ENCODE measurements at places on chromosomes 12 and 14.
A peak's percentile ranks its signal among the peaks of the same experiment; 100 is the strongest.

GRCh38 chr12:32423559-32423958, 24.2 kb downstream of the FGD4 start:
- DNase-seq, result no peak

DNA sequence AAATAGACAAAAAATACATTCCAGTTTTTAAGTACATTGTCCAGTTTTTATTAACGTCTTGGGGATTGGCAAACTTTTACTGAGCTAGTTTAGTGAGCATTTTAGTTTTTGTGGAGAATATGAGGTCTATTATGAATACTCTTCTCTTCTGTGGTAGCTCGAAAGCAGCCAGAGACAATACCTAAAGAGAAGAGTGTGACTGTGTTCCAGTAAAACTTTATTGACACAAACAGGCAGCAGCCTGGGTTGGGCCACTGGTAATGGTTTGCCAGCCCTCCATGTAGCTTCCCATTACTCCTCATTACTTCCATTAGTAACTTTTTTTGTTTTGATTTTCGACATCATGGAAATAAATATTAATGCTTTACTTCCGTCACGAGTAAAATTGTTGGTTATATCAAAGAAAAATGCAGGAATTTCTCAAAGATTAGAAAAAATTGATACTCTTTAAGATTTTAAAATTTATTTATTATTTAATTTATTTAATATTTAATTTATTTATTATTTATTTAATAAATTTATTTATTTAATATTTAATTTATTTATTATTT, 19.6 kb downstream of the RMST start:
- DNase-seq, result peak; percentile 44

- DNase-seq, result no peak
Measured at GRCh38 chr14:63614679-63615363, 26.9 kb downstream of the WDR89 start.

GRCh38 chr12:15662303-15662980, 126.7 kb downstream of the EPS8 start:
- no peak for DNase-seq

- DNase-seq, result no peak
Measured at GRCh38 chr12:116043659-116044535, 233.6 kb downstream of the MED13L start.

DNA sequence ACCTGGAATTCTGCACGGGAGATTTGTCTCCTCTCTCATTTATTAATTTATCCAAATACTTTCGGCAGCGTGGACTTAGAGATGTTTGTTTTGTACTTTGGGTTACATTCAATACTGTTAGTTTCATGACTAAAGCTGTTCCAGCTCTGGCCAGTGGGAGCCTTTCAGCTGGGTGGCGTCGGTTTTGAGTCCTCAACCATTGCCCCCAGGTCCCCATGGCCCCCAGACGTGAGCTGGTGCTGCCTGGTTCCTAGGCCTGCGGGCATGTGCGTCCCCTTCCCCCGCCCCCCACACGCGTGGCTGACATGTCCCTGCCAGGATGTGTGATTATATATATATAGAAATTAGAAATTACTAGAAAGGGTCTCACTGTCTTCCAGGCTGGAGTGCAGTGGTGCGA, 48.2 kb downstream of the KIF26A start:
- no peak for DNase-seq

- DNase-seq, result peak; percentile 55
Measured at GRCh38 chr14:78448164-78449094, 278.3 kb downstream of the NRXN3 start.

DNA sequence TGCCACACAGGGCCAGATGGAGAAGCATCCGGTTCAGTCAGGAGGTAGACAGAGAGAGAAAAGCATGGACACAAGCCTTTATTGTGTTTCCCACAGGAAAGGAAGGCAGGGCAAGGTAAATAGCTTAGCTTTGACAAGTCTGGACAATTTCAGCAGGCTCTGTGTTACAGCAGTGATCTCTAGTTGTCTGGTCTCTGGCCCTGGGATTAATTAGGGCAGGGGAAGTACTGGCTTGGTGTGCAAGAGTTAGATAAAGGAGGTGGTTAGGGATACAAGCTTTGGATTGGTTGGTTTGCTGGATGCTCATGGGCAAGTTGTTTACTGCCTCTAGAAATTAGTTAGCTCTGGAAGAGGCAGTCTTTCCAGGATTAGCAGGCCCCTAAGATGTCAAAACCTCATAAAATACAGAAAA, 15.1 kb upstream of the NGDN start:
- no peak for DNase-seq

GRCh38 chr12:124750149-124750656, 113.5 kb downstream of the SCARB1 start:
- DNase-seq, result no peak

DNA sequence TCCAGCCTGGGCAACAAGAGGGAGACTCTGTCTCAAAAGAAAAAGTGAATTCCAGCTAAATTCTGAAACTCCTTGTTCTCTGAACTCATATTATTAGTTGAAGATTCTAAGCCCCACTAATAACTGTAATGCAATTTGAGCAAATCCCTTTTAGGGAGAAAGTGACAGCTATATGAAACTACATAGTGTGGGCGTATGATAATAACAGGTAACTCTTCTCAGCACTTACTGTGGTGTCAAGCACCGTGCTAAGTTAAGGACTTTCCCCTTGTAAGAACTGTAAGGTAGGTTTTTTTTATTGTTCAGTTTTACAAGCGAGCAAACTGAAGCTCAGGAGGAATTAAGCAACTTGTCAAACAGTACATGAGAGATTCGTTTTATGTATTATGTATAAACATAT, 5.4 kb downstream of the ANKRD13A start:
- no peak for DNase-seq

DNA sequence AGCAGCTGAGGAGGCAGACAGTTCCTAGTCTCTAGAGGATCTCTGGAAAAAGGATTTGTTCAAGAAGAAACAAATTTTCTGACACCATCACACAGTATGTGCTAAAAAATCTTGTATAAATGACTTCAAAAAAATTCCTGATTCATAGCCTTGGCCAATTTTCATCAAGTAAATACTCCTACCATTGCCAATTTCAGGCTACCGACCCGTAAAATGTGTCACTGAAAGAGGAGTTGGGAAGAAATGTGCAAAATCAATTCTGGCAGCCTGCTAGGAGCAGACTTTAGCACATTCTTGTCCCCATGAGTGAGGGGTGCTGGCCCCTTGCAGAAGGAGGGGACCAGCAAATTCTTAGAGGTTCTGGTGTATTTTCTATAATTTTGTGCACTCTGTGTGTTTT, 109.4 kb downstream of the TMEM30B start:
- DNase-seq, result no peak

GRCh38 chr12:58066296-58066695, 124.9 kb downstream of the ATP23 start:
- no peak for DNase-seq

GRCh38 chr14:33057585-33057984, 118.9 kb downstream of the NPAS3 start:
- peak; percentile 43 for DNase-seq

DNA sequence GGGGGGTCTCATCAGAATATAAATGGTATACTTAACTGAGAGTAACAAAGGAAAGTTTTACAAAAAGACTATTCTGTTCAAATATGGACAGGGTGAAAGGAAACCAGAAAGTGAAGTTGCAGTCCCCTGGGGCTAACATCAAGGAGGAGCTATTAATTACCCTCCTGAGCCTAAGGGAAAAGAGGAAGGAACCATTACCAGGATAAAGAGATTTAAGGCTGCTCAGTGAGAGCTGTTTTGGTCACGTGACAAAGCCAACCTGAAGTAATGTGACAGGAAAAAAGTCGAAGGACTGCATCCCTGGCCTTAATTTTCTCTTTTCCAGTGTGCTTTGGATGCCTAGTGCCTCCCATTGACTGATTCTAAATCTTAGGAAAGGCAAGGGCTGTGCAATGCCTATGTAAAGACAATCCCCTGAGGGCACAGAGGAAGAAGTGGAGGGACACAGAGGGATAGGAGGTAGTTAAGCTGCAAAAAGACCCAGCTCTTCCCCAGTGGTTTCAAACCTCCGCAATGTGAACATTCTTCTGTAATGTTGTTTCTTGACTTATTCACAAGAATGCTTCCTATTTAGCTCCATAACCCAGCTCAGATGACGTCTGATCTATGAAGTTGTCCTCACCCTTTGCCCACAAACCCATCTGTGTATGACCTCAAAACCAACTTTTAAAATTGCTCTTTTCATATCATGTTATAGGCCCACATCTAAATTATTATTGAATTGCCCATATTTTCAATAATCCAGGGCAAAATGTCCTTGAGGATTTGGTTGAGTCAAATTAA, 187.7 kb upstream of the DCN start:
- DNase-seq, result no peak

DNA sequence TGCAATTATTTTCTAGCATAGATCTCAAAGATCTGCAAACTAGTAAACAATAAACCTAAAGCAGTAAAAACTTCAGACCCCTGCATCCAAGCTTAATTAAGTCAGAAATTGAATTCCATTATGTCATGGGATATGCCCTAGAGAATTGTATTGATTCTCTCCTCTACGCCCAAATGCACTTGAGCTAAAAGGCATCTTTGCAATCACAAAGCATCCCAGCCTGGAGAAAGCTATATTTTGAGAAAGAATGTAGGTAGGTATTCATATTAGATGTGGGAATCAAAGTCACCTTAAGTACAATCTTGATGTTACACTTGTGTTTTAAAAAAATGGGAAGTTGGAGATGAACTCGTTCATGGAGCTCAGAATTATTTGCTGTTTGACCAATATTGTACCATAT, 386.7 kb downstream of the ADAMTS20 start:
- no peak for DNase-seq

All from NCI-H2081 (cell line).